GM12891 (cell line): ENCODE measurements at places on chromosomes 2 and 18.

GRCh38 chr2:35428548-35428947 is 927.0 kb upstream of the CRIM1 start:
- DNase-seq: peak; percentile 2

- no peak for DNase-seq
Observed at GRCh38 chr18:65380986-65381385, 369.8 kb upstream of the CDH7 start.

GRCh38 chr2:48954311-48954710 is 198.8 kb upstream of the LHCGR start:
- no peak for DNase-seq

DNA sequence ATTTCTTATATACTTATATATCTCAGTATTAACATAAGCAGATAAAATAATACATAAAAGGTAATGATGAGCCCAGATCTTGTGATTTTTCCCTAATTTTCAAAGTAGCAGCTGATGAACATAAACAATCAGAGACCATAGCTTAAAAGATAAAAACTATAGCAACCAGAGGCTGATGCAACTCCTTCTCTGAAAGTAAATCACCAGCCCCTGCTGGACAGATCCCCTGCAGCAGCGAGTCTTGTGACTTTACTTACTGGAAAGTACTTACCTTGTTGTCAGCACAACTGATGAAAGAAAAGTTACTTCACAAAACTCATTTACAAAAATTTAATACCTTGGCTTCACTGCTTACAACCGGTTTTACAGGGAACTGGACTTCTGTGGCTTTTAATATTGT is 67.3 kb downstream of the GORASP2 start:
- DNase-seq: no peak

DNA sequence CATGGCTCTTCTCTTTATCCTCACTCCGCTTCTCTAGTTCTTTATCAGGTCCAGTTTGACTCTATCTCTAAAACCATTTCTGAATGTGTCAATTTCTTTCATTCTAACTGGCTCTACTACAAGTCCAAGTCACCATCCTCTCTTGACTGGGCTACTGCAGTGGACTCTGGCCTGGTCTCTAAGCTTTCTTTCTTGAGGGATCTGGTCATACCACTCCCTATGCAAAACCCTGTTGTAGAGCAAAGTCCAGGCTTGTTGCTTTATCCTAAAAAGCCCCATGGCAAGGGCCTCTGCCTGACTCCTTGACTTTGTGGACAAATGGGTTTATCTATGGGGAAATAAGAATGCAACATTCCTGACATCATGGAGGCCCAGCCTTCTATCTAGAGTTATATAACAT is 87.1 kb downstream of the BCL2L11 start:
- DNase-seq: no peak

GRCh38 chr18:78871618-78872017 is 108.0 kb upstream of the SALL3 start:
- no peak for DNase-seq

DNA sequence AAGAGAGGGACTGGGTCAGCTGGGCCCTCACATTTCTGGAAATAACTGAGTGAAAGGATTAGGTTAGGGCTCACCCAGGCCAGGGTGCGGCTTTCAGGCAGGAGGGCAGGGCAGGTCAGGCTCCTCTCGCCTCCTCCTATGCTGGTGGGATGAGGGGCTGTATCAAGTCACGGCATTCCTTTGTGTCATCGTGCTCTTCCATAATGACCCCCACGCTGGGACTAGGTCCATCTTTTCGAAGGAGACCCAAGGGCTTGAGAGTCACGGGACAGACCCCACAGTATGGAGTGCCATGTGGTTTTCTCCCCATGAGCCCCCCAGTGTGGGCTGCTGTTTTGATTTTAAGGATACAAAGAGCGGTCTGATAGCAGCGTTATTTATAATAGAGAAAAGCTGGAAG is 137.8 kb upstream of the COPS8 start:
- DNase-seq: no peak

- no peak for DNase-seq
Observed at GRCh38 chr18:45670281-45670962, 53.6 kb upstream of the SLC14A1 start.

- DNase-seq: peak; percentile 12
Observed at GRCh38 chr18:75727456-75727855, 300.0 kb upstream of the SMIM21 start.

DNA sequence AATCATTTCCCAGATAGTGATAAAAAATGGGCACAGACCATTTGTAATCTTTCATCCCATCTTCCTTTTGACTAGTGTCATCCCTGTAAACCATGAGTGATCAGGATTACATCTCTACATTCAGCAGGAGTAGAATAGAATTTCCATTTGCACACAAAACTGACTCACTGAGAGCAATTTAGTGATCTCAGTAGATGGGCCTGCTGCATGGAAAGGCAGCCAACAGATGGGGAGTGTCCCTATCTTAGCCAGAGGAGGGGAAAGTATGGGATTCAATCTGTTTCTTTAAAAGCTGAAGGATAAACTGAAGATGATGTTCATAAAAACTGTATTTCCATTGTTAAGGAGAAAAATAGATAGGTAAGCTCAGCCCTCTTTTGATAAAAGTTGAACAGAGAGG is 441.7 kb downstream of the ZNF521 start:
- DNase-seq: no peak

DNA sequence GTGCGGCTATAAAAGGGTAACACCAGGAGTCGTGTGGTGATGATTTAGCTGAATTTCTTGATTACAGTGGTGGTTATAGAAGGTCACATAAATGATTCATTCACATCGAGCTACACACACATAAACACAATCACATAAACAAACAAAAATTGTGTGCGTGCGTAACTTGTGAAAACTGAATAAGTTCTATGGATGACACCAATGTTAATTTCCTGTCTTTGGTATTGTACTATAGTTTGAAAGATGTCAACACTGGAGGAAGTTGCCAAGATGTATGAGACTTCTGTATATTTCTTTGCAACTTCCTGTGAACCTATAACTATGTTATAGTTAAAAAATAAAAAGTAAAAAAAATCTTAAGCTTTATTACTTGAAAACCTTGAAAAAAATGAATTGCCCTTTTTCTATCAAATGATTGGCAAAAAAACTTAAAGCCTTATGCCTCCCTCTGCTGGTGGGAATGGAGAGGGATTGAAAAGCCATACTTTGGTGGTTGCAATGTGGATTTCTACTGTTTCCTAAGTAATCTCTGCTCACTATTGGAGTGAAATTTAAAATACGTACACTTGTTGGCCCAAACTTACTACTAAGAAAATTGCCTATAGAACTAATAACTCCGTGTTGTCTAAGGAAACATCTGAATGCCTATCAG is 227.7 kb downstream of the RPIA start:
- DNase-seq: no peak

DNA sequence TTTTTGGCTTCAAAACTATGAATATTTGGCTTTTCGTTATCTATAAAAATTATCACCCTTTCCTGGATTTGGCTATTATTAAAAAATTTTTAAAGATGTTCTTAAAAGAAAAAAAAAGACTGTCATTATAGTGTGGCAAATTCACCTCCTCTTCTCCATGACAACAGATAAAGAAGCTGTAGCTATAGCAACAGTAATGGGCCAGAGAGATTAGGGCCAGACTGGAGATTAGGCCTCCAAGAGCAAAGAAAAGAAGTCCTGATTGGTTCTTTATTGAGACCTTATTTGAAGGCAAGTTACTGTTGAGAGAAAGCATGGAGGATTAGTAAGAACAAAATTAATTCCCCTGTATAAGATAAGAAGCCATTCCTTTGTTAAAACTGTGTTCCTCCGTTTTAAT is 812.5 kb downstream of the DCC start:
- DNase-seq: no peak

GRCh38 chr2:69483696-69484095 is 46.5 kb upstream of the NFU1 start:
- DNase-seq: no peak

- no peak for DNase-seq
Observed at GRCh38 chr18:48319801-48320638, 89.2 kb downstream of the ZBTB7C start.

DNA sequence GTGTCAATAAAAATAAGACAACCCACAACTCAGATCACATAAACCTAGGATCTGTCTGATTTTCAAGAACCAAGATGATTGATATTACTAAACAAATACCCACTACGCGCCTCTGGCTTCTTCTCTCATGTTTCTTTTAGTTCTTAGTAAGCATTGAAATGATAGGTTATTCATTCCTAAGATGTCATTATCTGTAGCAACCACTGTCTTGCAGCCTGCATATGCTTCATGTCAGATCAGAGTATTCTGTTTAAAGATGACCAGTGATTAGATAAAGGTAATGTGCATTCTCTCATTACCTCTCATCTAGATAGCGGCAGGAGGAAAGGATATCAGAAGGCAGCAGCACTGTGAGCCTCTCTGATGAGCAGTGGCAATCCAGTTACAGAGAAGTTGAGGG is 112.9 kb downstream of the SLC8A1 start:
- no peak for DNase-seq

DNA sequence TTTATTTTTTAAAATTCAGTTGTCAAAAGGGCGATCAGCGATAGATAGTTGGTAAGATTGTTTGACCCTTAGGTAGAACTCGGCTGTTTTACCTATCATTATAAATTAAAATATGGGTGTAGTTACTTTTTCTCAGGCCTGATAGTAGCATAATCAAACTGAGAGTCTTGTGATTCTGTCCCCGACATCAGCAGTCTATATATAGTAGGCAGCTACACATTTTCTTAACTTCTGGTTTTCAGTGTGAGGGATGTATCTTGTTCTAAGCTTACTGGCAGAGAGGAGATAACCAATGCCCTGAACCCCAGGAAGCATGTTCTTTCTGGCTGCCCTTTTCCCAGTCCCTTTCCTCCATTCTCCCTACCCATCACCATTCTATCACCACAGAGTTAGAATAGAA is 56.6 kb downstream of the XRCC5 start:
- DNase-seq: no peak
